Naive thymus-derived CD8-positive, alpha-beta T cell (primary cell): ENCODE measurements at places on chromosomes 16 and 17.

GRCh38 chr17:45276031-45276430 lies 14.1 kb upstream of the SPATA32 start:
- H3K4me3 ChIP-seq, result no peak overlapping the region
- no peak overlapping the region for H3K27ac ChIP-seq
- H3K36me3 ChIP-seq, result peaks cover 52% of the 10 kb centered on the region
- peaks cover 11% of the 10 kb centered on the region for H3K4me1 ChIP-seq
- DNase-seq, result no peak
- H3K27me3 ChIP-seq, result no peaks in the 10 kb centered on the region

DNA sequence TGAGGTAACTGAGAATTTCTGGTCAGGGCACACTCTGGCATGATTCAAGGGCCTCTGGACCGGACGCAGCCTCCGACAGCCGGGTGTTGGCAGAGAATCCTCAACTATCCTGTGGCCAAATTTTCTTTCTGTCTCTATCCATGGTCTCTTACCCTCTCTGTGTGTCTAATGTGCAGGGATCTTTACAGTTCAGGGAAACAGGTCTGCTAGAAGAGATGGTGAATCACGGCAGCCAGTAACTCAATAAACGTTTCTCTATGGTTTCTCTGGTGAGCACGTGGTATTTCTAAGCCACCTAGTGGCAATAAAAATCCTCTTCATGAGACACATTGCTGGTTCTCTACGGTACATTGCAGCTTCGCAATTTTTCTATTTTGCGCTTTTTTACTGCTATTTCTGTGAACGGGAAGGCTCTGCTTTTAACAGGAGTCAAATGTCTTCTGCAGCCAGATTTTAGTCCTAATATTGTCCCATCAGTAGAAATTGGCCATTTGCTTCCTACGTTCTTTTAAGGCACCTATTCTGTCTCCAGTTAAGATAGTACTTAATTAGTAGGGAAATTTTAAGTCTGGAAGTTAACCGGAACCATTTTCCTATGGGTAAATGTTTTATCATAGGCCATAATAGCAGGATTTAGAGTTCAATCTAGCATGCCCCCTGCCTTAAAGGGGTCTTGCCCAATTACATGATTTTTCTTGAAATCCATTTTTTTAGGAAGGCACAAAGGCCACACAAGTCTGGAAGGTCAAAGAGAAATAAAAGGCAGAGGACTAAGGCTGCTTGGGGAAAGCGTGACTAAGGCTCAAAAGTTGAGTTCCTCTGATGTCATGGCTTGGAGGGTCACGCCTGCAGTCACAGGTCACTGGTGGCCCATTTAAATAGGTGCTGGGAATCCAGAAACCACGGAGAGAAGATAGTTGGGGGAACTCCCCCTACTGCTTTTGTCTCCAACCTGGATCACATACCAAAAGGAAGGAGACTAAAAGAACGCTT lies 31.5 kb downstream of the QPRT start:
- no peak for DNase-seq
- H3K27ac ChIP-seq, result peak overlapping the region; percentile 11
- peaks cover 13% of the 10 kb centered on the region for H3K4me1 ChIP-seq
- no peaks in the 10 kb centered on the region for H3K36me3 ChIP-seq
- H3K27me3 ChIP-seq, result no peaks in the 10 kb centered on the region

- no peak overlapping the region for H3K4me3 ChIP-seq
- no peak overlapping the region for H3K27ac ChIP-seq
- DNase-seq, result no peak
- no peaks in the 10 kb centered on the region for H3K36me3 ChIP-seq
- no peaks in the 10 kb centered on the region for H3K27me3 ChIP-seq
- H3K4me1 ChIP-seq, result no peaks in the 10 kb centered on the region
Measured at GRCh38 chr16:49545741-49546448, 172.3 kb downstream of the C16orf78 start.

GRCh38 chr16:67164599-67165061 lies at the start of gene HSF4:
Gene HSF4, plus strand, starts transcription at chr16:67164745. Its CDS starts 67 bp downstream, at chr16:67164812.
- no peak within 1 kb of the TSS for H3K27ac ChIP-seq
- peaks cover 26% of the 10 kb centered on the region for H3K4me1 ChIP-seq
- peak within 1 kb of the TSS; percentile 48 for H3K4me3 ChIP-seq
- DNase-seq, result no peak
- no peaks in the 10 kb centered on the region for H3K36me3 ChIP-seq
- peaks cover 34% of the 10 kb centered on the region for H3K27me3 ChIP-seq

DNA sequence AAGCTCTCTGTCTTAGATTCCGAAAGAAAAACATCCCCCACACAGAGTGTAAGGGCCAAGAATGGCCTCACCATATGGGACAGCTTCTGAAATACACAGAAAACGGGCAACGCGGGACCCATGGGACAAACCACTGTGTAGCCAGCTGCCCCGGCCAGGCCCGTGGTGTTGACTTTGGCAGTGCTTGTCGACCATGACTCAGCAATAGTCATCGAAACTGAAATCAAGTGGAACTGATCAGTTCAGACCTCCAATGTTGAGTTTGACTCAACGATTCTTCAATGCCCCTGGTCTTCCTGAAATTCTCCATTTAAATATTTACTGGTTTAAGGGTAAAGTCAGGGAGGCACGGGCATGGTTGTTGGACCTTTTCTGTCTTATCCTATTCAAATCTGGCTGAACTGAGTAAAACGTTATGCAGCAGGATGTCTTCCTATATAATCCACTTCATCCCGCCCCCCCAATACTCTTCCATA lies 27.5 kb downstream of the ZFHX3 start:
- H3K27me3 ChIP-seq, result no peaks in the 10 kb centered on the region
- no peaks in the 10 kb centered on the region for H3K4me1 ChIP-seq
- no peak overlapping the region for H3K4me3 ChIP-seq
- no peaks in the 10 kb centered on the region for H3K36me3 ChIP-seq

GRCh38 chr16:54652201-54652770 lies 278.4 kb upstream of the IRX5 start:
- H3K27me3 ChIP-seq, result peaks cover 36% of the 10 kb centered on the region
- H3K4me3 ChIP-seq, result no peak overlapping the region
- no peak overlapping the region for H3K27ac ChIP-seq
- H3K4me1 ChIP-seq, result peaks cover 5% of the 10 kb centered on the region

GRCh38 chr16:67283039-67283825 lies 3.9 kb downstream of the PLEKHG4 start:
- no peak overlapping the region for H3K27ac ChIP-seq
- no peak for DNase-seq
- H3K36me3 ChIP-seq, result peaks cover 13% of the 10 kb centered on the region
- H3K4me3 ChIP-seq, result no peak overlapping the region
- H3K4me1 ChIP-seq, result peaks cover 3% of the 10 kb centered on the region

- peaks cover 25% of the 10 kb centered on the region for H3K27me3 ChIP-seq
- H3K36me3 ChIP-seq, result no peaks in the 10 kb centered on the region
- no peak for DNase-seq
- no peak overlapping the region for H3K4me3 ChIP-seq
- no peak overlapping the region for H3K27ac ChIP-seq
Measured at GRCh38 chr17:76593384-76593826, 7.7 kb upstream of the ST6GALNAC2 start.

DNA sequence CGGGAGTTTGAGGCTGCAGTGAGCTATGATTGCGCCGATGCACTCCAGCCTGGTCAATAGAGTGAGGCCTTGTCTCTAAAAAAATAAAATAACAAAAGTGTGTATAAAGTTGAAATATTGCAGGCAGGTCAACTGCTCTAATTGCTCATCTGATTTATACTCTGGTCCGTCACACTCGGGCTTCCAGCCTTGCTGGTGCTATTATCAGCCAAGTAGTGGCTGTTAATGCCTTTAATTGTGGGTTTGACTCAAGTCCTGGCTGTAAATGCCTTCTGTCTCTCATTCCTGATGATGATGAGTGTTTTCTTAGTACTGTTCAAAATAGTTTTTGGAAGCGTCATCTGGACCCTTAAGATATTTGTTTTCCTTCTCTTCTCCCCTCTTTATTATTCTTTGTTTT lies 18.4 kb downstream of the SYT17 start:
- H3K36me3 ChIP-seq, result no peaks in the 10 kb centered on the region
- DNase-seq, result no peak
- H3K4me3 ChIP-seq, result no peak overlapping the region
- no peak overlapping the region for H3K27ac ChIP-seq
- no peaks in the 10 kb centered on the region for H3K4me1 ChIP-seq

- peaks cover 2% of the 10 kb centered on the region for H3K27me3 ChIP-seq
- H3K27ac ChIP-seq, result peak overlapping the region; percentile 73
- H3K4me1 ChIP-seq, result peaks cover 32% of the 10 kb centered on the region
- DNase-seq, result no peak
- H3K4me3 ChIP-seq, result peak overlapping the region; percentile 98
Measured at GRCh38 chr17:65558683-65559460, 2.6 kb downstream of the AXIN2 start.

- H3K4me3 ChIP-seq, result no peak overlapping the region
- no peak overlapping the region for H3K27ac ChIP-seq
- peaks cover 96% of the 10 kb centered on the region for H3K36me3 ChIP-seq
- H3K27me3 ChIP-seq, result no peaks in the 10 kb centered on the region
Measured at GRCh38 chr17:78401246-78401645, 22.8 kb downstream of the PGS1 start.
